ENCODE measurements at places on chromosomes 7 and 10. TPM values are rescaled to one million over a fixed set of nuclear protein-coding genes. Genes with fewer than 3 reads are reported as not detected.

DNA sequence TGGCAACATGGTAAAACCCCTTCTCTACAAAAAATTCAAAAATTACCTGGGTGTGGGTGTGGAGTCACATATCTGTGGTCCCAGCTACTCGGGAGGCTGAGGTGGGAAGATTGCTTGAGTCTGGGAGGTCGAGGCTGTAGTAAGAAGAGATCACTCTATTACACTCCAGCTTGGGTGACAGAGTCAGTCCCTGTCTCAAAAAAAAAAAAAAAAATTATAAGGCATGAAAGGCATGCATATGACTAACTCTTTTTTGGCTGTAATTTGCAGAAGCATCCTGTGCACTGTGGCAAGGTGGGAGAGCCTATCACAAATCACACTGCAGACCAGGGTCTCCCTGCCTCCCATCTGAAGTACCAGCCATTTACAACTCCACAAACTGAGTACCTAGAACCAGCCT is 14.1 kb upstream of the MYPN start:
- no peak for DNase-seq

GRCh38 chr7:70808876-70809275 is 323.1 kb upstream of the GALNT17 start:
- DNase-seq: no peak

Gene FEZF1
- total RNA-seq: not detected

DNA sequence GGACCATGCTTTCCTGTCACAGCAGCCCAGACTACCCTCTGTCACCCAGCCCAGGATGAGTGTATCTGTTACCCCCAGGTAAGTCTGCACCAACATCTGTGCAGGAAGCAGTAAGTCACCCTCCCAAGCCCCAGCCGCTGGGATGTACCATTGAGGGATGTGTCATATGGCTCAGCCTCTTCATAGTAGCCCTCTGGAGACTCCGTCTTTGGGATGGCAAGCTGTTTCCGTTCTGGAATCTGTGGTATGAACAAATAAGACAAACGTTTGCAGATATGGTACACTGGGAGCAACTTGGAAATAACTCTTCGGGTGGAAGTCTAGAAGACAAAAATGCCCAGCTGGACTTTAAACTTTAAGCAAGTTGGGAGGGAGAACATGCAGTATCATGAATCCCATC is 81.3 kb downstream of the AFAP1L2 start:
- DNase-seq: peak; percentile 12

- no peak for DNase-seq
Observed at GRCh38 chr10:63761243-63761642, 240.0 kb downstream of the REEP3 start.

DNA sequence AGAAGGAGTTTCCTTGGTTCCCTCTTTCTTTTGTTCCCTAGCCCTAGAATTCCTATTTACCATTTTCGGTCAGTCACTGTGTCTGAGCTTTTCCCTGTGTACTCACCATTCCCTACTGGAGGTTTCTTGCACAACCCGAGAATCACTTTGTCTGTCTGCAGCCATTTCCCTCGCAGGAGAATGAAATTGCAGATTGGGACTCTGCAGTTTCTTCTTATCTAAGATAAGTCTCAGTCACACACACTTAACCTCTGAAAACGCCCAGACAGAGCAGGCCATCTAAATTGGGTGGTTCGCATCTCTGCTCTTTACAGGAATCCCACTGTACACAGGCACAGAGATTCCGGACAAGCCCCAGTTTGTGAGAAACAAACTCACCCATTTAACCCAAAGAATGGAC is 58.6 kb upstream of the CNTNAP2 start:
- no peak for DNase-seq

- DNase-seq: no peak
Observed at GRCh38 chr10:96165726-96166125, 35.6 kb downstream of the ZNF518A start.

DNA sequence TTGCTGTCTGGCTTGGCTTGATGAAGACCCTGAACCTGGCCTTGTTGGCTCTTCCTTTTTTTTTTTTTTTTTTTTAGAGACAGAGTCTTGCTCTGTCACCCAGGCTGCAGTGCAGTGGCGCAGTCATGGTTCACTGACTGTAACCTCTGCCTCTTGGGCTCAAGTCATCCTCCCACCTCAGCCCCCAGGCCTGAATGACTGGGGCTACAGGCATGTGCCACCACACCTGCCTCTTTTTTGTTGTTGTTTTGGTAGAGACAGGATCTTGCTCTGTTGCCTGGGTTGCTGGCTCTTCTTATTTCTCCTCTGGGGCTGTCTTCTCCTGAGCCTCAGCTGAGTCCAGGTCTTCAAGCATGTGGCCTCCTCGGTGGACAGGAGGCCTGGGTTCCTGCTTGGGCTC is 44.7 kb downstream of the PRF1 start:
- DNase-seq: no peak

DNA sequence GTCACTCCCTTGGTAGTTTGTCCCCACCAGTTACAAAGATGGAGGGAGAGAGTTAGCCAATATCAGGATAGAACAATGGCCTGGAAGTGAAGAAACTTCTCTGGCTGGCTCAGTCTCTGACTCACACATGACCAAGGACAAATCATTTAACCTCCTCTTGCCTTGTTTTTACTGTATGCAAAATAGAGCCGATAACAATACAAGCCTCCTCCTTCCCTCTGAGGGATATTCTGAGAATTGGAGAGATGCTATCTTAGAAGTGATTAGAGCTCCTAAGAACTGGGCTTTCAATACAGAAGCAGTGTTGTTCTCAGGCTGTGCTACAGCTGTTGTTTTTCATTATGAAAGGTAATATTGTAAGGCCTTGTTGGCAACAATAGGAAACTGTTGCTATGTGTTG is 87.7 kb upstream of the EGR2 start:
- DNase-seq: no peak

Data from spinal cord (tissue), 10 donors.